ENCODE measurements at places on chromosomes 7 and 10.

DNA sequence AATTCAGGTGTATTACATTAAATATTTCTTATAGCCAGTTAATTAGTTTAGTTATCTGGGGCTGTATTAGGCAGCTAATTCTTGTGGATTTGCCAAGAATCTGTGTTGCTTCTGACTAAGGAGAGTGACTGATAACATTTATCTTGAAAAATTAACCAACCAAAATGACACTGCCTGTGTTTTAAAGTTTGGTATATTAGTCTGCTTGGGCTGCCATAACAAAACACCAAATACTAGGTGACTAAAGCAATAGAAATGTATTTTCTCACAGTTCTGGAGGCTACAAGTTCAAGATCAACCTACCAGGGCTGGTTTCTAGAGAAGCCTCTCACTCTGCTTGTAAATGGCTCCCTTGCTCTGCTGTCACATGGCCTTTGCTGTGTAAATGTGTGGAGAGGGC lies 12.9 kb downstream of the EXOC4 start:
- DNase-seq = no peak

DNA sequence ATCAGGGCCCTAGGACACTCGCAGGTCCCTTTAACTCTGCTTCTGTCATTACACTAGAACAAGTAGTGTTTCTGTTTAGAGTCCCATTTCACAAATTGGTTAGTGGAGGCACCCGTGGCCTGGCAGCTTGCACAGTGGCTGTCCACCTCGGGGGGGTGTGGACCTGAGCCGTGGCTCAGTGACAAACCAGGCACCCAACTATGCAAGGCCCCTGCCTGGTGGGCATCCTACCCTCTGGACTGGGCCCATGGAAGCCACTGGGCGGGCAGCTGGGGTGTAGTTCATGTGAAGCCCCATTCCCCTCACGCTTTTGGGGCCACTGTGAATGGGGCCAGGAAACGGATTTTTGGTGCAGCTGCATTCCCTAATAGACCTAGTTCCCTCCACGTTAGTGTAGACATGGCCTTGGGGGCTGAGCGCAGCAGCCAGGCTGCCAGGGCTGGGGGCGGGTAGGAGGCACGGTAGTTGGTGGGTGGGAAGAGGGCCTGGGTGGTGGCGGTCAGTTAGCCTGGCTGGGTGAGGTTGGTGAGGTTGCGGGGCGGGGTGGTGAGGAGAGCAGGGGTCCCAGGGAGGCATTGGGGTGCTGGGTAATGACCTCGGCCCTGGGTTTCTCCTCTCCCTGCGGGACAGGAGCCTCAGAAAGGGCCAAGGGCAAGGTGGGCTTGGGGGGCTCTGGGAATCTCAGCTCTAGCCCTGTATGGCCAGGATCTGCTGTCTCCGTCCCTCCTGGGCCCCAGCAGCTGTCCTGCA lies 18.7 kb downstream of the ZNF316 start:
- no peak for DNase-seq

- DNase-seq = no peak
Measured at GRCh38 chr10:24120646-24121045, 88.3 kb upstream of the KIAA1217 start.

GRCh38 chr10:26221541-26221940 lies 5.0 kb downstream of the GAD2 start:
- DNase-seq = no peak

GRCh38 chr10:132520177-132520811 lies 17.3 kb upstream of the INPP5A start:
- DNase-seq = no peak

GRCh38 chr7:148944935-148945934 lies 61.1 kb upstream of the EZH2 start:
- no peak for DNase-seq

GRCh38 chr7:24075426-24075810 lies 208.6 kb upstream of the NPY start:
- no peak for DNase-seq

DNA sequence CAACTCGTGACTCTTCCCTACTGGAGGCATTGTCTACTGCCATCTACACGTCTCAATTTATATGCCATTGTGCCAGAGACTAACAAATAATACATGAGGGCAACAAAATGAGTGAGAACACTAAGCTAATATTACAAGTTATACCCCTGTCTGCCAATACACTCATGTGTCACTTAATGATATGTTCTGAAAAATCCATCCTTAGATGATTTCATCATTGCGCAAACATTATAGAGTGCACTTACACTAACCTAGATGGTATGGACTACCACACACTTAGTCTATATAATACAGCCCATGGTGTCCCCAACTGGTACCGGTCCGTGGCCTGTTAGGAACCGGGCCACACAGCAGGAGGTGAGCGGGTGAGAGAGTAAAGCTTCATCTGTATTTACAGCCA lies 64.3 kb upstream of the CTNNA3 start:
- DNase-seq = no peak

DNA sequence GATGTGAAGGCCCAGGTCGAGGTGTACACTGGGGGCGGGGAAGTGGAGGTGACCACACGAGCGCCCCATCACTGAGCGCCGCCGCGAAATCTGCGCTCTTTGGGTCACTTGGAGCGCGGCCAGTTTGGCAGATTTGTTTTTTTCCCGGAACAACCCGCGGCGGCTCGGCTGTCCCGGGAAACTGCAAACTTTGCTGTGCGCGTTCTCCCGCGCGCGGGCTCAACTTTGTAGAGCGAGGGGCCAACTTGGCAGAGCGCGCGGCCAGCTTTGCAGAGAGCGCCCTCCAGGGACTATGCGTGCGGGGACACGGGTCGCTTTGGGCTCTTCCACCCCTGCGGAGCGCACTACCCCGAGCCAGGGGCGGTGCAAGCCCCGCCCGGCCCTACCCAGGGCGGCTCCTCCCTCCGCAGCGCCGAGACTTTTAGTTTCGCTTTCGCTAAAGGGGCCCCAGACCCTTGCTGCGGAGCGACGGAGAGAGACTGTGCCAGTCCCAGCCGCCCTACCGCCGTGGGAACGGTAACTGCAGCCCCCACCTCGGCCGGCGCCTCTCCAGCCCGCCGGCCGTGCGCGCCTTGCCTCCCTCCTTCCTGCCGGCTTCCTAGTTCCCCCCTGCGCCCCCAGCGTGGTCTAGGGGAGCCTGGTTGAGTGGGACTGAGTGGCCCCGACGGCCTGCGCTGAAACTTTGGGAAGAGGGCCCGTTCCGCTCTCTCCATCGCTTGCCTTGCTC lies at the start of gene CASP7:
CASP7 (plus strand) TSS at position 450 of the 727 bp plus-strand sequence. CDS start 17,582 bp downstream, outside the sequence.
- peak; percentile 71 for DNase-seq

Measured in activated CD4-positive, alpha-beta T cell treated with anti-CD3 and anti-CD28 coated beads for 1 hour (primary cell).